ENCODE measurements at places on chromosomes 2 and 18.

DNA sequence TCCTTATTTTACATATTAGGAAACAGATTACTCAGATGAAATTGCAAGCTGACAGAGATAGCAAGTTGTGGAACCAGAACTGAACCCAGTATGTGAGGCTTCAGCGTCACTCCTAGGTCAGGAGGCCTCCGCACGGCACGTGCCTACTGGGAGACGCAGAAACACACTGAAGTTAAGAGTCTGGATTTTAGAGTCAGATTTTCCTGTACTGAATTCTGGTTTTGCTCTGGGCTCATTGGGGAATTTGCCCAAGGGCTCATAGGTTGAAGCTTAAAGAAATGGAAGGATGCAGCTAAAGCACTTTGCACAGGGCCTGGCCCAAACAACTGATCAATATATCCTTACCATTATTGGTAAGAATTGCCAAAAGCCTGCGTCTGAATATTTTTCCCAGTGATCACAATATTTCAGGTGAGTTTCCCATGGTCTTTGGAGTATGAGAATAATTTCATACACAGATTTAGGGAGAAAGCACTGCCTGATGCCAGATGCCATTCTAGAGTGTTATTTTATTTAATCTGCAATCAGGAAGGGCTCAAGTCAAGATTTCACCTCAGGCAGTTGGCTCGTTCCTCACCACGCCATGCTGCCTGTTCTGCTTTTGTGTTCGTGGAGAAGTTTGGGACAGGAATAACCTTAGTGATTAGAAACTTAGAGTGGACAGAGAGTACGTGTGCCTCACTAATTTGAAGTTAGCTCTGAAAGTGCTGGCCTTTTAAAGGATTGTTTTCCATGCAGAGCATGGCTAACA, 331.9 kb downstream of the MYCN start:
- DNase-seq, result no peak

DNA sequence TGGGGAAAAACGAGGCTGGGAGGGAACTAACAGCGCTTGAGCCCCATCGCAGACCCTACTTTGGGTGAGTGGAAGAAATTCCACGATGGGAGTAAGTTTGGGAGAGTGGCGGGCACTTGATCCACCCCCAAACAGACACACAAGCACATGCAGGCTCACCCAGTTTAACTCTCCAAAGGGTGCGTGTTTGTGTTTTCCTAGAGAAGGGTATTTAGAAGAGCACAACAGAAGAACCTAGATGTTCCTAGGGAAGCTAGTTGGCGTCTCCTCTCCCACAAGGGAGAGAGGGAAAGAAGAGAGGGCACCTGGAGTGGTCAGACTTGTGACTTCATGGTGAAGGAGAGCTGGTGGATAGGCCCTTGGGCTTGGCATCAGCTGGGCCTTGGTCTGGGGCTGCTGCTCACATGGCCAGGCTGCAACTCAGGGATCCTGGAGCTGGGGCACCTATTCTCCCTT, 3.2 kb downstream of the GATA6 start:
- no peak for DNase-seq

- DNase-seq, result no peak
Measured at GRCh38 chr2:25822190-25823117, 55.8 kb downstream of the ASXL2 start.

DNA sequence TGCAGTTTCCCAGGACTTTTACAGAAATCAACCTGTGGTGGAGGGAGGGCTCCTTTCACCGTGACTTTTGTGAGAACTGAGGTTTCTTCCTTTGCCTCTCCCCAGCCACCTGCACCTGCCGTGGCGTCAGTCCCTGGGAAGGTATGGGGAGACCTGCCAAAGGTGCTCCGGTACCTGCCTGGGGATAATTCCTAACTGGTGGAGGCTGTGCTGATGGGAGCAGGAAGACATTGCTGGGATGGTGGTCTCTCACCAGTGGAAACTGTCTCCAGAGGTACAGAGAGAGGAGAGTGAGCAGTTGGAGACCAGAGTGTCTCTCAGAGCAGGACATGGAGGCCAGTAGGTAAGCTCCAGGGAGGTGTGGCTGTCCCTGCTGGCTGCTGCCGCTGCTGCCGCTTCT, 52.6 kb downstream of the CIB4 start:
- no peak for DNase-seq

Data from SHP77 (cell line).